GM04504 (cell line): ENCODE measurements at places on chromosomes 12 and 14.

DNA sequence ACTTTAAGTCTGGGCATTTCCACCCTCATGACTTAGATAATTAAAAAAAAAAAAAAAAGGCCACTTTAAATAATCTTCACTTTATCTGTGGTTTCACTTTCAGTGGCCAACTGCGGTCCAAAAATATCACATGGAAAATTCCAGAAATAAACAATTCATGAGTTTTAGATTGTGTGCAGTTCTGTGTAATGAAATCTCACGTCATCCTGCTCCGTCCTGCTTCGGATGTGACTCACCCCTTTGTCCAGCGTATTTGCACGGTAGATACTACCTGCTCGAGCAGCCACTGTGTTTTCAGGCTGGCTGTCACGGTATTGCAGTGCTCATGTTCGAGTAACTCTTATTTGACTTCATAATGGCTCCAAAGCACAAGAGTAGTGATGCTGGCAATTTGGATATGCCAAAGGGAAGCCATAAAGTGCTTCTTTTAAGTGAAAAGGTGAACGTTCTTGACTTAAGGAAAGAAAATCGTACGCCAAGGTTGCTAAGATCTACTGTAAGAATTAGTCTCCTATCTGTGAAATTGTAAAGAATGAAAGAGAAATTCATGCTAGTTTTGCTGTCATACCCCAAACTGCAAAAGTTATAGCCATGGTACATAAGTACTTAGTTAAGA is 2.4 kb downstream of the E2F7 start:
- DNase-seq = no peak

DNA sequence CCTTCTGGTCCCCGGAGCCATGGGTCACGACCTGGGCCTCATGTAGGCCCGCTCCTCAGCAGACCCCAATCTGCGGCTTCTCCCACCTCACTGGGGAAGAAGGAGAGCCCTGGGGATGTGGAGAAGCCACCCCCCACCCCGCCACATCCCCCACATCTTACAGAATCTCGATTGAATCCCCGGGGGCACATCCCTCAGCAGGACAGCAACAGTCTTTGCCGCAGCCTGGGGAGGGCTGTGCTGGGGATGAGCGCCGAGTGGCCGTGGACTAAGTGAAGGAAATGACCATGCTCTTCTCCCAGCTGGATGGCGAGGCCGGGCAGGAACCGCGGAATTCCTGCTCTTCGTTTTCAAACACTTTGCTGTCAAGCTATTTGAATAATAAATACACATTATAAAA is 169.0 kb upstream of the RTL1 start:
- no peak for DNase-seq

DNA sequence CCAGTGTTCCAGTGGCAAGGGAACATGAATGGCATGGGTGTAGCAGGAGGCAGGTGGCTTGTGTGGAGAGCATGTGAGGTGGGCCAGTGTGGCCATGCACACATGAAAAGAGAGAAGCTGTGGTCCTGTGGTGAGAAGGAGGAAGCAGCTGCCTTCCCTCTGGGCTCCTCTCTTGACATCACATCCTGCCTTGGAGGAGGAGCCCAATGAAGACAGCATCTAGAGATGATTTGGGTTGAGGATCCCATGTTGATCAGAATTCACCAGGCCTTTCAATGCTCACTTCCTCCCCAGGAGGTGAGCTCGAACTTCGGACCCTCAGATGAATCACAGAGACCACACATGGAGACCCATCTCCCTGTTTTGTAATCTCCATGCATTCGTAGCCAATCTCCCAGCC is 82.6 kb downstream of the LRRC74A start:
- no peak for DNase-seq

- no peak for DNase-seq
Observed at GRCh38 chr14:85444635-85445034, 85.3 kb upstream of the FLRT2 start.

DNA sequence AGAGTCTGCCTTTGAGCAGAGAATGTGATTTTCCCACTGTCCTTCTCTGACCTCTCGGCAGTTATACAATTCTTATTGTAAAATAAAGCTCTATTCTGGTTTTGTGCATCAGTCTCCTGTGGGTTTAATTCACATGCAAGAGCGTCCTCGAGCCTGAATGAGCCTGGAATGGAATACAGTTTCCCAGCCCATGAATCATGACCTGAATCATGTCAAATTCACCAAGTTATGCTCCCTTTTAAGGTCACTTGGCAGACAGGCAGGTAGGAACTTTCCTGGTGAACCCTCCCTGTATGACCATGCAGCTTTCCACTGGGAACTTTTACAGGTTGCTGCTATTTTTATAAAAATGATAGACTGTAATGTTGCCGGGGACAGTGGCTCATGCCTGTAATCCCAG is 41.7 kb downstream of the BICD1 start:
- DNase-seq = no peak

GRCh38 chr14:69635981-69636639 is 24.7 kb downstream of the SUSD6 start:
- no peak for DNase-seq
